Chondrocyte (in vitro differentiated cells): ENCODE measurements at places on chromosomes 11 and 22. TPM values are rescaled to one million over a fixed set of nuclear protein-coding genes. Genes with fewer than 3 reads are reported as not detected.

Gene CRYBA4
- total RNA-seq, result not detected in 3 replicates

Gene FAR1
- total RNA-seq, result 70.5 to 77.4 TPM (median 74.6 TPM) in 3 replicates

Gene MMP27
- total RNA-seq, result not detected in 3 replicates

Gene TRPM5
- total RNA-seq, result not detected in 3 replicates

Gene WNT11
- total RNA-seq, result 20.7 to 69.4 TPM (median 24.5 TPM) in 3 replicates

Gene SMC1B
- total RNA-seq, result not detected in 3 replicates

Gene DDX25
- not detected in 3 replicates for total RNA-seq

Gene GLB1L2
- total RNA-seq, result 0.34 to 0.74 TPM (median 0.35 TPM) in 3 replicates

Gene CLMP
- 4.8 to 21.4 TPM (median 6.6 TPM) in 3 replicates for total RNA-seq

Gene CADM1
- total RNA-seq, result 14.6 to 30.0 TPM (median 29.0 TPM) in 3 replicates

Gene CTSW
- total RNA-seq, result not detected in 3 replicates

Gene TSKU
- 41.7 to 46.2 TPM (median 42.3 TPM) in 3 replicates for total RNA-seq

Gene ADM2
- 1.5 to 46.5 TPM (median 46.5 TPM) in 3 replicates for total RNA-seq

Gene CLTCL1
- 22.5 to 28.3 TPM (median 24.2 TPM) in 3 replicates for total RNA-seq
